Activated gamma-delta T cell treated with anti-CD3 and anti-CD28 coated beads, Interleukin-2, amount 50 U/mL, for 16 hours (primary cell): ENCODE measurements at places on chromosomes 4 and X.

- no peak for DNase-seq
Observed at GRCh38 chr4:89837385-89837992, 528 bp upstream of the SNCA start.

DNA sequence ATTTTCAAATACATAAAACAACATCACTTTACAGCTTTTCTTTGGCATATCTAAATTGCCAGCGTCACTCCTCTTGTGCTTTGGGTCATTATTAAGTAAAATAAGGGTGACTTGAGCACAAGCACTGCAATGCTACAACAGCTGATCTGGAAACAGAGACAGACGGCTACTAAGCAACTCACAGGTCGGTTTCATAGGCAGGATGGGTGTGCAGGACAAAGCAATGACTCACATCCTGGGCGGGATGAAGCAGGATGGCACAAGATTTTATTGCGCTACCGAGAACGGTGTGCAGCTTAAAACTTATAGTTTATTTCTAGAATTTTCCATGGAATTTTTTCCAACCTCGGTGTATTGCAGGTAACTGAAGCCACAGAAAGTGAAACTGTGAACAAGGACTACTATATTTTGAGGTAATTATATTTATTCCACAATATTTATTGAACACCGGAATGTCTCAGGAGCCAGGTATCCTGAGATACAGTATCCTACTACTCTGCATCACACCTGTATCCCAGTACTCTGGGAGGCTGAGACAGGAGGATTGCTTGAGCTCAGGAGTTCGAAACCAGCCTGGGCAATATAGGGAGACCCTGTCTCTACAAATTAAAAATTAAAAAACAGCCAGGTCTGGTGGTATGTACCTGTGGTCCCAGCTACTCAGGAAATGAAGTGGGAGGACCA is 215.5 kb downstream of the APBB2 start:
- DNase-seq: no peak

GRCh38 chrX:3695536-3695935 is 17.9 kb downstream of the PRKX start:
- DNase-seq: no peak

- no peak for DNase-seq
Observed at GRCh38 chr4:83905952-83906351, 370.0 kb downstream of the GPAT3 start.

- DNase-seq: no peak
Observed at GRCh38 chr4:40627540-40627939, 2.1 kb downstream of the RBM47 start.

DNA sequence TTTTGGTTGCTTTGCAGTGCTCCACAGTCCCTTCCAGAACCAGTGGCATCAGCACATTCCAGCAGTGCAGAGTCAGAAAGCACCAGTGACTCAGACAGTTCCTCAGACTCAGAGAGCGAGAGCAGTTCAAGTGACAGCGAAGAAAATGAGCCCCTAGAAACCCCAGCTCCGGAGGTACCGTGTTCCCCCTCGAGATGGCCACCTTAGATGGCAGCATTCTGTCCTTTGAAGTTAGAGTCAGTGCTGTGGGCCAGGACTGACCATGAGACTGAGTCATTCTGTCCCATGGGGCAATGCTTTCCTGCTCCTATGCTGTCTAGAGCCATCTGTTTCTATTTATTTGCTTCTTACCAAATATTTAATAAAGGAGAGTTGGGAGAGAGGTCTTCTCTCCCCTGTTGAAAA is 112.3 kb downstream of the KLHL8 start:
- no peak for DNase-seq

- no peak for DNase-seq
Observed at GRCh38 chr4:86831262-86832130, 17.7 kb downstream of the SLC10A6 start.

DNA sequence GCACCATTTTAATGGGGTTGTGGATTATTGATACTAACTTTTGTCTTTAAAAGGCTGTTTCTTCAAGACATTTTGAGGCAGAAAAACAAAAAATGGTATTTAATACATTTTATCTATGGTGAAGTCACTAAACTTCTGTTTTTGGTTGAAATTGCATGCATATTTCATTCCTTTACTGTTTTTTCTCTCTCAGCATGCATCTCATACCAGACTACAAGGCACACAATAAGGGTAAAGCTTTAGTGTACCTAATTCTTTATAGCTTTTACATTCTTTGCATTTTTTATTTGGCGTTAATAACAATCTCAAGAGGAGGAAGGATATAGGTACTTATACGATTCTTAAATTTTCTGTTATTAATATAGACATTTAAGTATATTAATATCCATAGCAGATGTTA is 151.0 kb upstream of the DKK2 start:
- DNase-seq: no peak

DNA sequence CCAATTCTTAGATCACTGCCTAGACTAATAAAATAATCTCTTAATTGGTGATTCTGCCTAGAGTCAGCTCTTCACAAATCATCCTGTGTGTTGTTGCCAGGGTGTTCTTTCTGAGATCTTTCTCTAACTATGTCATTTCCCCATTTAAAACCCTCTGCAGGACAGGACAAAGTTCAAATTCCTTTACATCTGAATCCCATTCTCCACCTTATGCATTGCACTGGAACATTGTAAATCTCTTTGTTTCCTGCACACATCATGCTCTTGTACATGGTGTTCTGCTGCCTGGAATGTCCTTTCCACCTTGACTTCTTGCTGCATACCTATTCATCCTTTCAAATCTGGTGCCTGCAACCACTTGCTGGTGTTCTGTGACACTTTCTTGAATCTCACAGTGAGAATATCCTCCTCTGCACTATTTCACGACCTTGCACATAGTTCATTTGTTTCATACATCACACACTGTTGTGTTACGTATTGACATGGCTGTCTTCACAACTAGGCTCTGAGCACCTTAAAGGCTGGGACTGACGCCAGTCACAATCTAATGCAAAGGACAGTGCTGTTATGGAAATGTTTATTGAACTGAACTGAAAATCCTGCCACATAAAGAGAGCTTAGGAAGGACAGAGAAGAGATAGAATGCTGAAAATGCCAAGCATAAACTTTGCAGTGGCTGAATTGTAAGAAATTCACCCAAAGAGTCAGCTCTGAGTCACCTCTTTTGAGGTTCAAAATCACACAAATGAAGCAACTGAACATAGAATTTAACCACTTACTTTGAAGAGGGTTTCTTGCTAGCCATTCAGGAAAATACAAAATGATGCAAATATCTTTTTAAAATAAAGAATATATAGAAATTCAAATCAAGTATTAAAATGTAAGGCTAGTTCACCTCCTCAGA is 26.4 kb upstream of the SMIM14 start:
- no peak for DNase-seq

DNA sequence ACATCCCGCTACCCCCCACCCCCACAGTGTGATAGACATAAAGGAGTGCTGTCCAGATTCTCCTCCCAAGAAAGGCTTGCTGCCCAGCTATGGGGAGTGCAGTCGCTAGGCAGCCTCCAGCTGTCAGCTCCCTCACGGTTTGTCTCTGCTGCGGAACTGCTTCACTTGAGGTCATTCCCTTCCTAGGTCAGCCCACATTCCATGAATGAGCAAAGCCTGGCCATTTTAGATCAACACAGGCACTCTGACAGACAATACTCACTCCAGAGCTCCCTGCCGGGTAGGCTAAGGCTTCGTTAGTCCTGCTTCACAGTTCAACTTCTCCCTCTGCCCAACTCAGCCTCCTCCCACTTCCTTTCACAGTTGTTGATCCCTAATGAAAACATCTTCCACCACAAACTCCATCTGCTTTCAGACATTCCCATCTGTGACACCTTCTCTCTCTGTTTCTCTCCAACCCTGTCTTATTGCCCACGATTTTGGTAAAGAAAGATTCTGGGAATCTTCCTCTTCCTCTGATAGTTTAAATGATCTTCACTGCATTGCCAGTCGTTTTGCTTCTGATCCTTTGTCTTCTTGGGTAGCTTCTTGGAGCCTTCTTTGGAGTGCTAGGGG is 318.9 kb upstream of the F9 start:
- no peak for DNase-seq

- DNase-seq: no peak
Observed at GRCh38 chrX:129310000-129310399, 213.3 kb downstream of the SMARCA1 start.

GRCh38 chr4:183256343-183256742 is 63.7 kb downstream of the CLDN22 start:
- DNase-seq: no peak

- DNase-seq: no peak
Observed at GRCh38 chr4:40915318-40916217, 165.8 kb downstream of the NSUN7 start.

- DNase-seq: no peak
Observed at GRCh38 chr4:121709766-121710405, 13.1 kb upstream of the ANXA5 start.

GRCh38 chr4:20326460-20326859 is 74.8 kb downstream of the SLIT2 start:
- no peak for DNase-seq

DNA sequence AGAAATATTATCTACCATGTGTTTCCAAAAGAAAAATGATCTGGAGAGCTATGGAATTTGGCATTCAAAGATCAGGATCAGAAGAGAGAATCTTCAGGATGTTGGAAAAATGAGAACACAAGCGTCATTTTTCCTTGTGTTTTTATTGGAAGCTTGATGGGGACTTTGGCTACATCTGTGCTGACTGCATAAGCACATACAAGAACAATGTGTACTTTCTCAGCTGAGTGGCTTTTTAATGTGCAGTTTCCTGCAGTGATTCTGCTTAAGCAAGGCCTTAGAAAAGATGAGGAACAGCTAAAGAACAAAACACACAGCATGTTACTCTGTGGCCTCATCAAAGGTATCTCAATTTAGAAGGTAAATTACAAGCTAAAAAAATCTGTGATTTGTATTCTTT is 1039.9 kb downstream of the GLUD2 start:
- no peak for DNase-seq

DNA sequence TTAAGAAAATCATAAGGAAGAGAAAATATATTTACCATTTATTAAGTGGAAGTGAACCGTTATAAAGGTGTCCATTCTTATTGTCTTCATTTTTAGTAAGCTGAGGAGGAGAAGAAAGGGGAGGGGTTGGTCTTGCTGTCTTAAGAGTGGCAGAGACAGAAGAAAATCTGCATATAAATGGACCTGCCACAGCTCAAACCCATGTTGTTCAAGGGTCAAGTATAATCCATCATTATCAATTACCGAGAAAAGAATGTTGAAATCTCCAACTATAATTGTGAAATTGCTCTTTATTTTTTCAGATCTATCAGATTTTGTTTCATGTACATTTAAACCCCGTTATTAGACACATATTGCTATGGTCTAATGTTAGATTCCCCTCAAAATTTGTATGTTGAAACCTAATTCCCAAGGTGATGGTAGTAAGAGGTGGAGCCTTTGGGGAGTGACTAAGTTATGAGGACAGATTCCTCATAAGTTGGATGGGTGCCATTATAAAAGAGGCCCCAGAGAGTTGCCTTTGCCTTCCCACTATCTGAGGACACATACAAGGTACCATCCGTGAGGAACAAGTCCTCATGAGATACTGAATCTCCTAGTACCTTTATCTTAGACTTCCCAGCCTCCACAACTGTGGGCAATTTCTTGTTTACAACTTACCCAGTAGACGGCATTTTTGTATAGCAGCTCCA is 58.5 kb upstream of the SMAD1 start:
- no peak for DNase-seq

GRCh38 chr4:714087-714486 is 8.5 kb downstream of the PCGF3 start:
- no peak for DNase-seq

DNA sequence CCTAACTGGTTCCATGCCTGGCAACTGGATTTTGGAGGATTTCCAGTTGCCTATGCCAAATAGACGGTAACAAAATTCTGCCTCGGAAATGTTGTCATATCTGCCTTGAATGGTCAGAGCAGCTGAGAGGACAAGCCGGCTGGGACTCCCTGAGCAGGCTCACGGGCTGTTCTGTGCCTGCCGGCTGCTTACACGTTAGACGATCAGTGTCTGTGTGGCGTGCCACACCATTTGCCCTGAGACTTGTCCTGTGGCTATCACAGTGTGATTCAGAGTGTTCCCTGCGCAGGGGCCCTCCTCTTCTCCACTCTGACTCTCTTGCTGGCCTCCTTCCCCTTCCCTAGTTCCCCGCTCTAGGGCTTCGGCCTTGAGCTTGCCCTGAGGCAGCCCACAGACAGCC is 42.4 kb downstream of the RAI2 start:
- DNase-seq: no peak

- DNase-seq: no peak
Observed at GRCh38 chrX:154026136-154027021, 6.7 kb upstream of the IRAK1 start.

DNA sequence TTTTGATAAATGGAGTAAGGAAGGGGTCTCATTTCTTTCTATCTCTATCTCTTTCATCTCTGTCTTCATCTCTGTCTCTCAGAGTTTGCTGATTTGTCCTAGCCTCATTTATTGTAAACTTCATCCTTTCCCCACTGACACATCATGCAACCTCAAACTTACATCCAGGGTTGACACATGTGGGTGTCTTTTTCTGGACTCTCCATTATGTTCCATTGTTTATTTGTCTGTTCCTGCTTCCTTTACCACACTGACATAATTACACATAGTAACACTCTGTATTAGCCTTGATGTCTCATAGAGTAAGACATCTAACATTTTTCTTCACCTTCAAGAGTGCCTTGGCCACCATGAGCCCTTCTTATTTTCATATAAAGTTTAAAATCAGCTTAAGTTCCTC is 8.1 kb upstream of the SRD5A3 start:
- no peak for DNase-seq

GRCh38 chr4:159047478-159048165 is 55.3 kb upstream of the RAPGEF2 start:
- no peak for DNase-seq

DNA sequence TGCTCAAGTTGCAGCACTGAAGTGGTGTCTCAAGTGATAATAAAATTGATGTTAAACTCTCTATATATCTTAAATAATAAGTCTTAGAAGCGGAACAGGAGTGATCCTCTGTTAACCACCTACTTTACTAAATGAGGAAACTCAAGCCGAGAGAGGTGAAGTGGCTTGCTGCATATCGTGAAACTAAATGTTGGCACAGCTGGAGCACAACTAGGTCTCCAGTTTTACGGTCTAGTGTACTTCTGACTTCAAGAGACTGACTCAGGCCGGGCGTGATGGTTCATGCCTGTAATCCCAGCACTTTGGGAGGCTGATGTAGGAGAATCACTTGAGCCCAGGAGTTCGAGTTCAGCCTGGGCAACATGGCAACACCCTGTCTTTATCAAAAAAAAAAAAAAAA is 35.5 kb upstream of the PLS3 start:
- DNase-seq: no peak

DNA sequence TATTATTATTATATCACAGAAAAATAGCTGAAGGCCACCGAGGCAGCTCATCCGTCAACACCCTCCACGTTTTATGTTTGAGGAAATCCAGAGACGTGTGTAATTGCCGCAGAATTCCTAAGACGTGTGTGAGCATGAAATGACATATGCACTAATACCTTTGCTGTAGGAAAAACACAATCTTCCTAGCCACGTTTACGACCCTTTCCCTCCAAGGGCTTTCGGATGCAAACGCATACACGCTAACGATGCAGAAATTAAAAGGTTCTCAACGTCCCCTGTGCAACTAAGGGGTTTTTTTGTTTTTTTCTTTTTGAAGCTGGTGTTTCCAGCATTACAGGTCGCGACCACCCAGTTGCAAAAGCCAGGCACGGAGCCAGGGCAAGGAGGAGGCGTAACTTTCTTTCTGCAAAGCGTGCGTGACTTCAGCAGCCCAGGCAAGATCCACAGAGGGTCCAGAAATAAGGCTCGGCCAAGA is 33.8 kb downstream of the CRLF2 start:
- no peak for DNase-seq
